Bronchial epithelial cell (primary cell): ENCODE measurements at places on chromosomes 16 and 17. TPM values are rescaled to one million over a fixed set of nuclear protein-coding genes. Genes with fewer than 3 reads are reported as not detected.

DNA sequence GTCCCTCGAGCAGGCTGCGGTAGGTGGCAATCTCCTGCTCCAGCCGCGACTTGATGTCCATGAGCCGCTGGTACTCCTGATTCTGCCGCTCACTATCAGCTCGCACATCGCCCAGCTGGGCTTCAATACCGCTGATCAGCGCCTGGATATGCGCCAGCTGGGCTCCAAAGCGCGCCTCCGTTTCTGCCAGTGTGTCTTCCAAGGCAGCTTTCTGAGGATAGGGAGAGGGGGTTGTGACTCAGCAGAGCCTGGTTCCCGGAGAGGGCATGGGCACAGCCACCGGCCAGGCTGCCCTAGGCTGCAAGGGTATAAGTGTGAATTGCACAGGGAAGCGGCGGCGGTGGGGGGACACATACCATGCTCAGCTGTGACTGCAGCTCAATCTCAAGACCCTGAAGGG, 4.3 kb downstream of the KRT19 start:
- peak; percentile 63 for DNase-seq

DNA sequence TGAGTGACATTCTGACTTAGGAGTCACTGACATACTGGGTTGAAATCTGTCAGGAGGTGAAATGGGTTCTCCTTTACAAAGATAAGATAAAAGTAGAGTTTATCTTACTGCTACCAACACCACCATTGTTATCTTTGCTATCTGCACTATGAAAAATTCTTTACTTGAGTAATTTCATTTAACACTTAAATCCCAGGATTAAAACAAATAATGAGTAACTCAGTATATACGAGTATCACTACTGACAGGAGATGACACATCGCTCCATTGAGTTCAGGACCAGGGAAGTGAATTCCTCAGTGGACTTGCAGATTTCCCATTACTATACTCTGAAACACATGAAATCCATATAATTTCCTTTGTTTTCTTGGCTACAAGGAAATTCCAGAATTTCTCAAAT, 242.1 kb upstream of the NLRP1 start:
- peak; percentile 92 for DNase-seq

- DNase-seq = peak; percentile 64
Measured at GRCh38 chr17:75845058-75845711, 981 bp upstream of the UNC13D start.

GRCh38 chr16:57025941-57026777, 36.8 kb downstream of the NLRC5 start:
- no peak for DNase-seq

GRCh38 chr17:19317359-19318095, 45.0 kb downstream of the B9D1 start:
- no peak for DNase-seq

GRCh38 chr17:48261297-48261880, 153.8 kb downstream of the SNX11 start:
- no peak for DNase-seq

DNA sequence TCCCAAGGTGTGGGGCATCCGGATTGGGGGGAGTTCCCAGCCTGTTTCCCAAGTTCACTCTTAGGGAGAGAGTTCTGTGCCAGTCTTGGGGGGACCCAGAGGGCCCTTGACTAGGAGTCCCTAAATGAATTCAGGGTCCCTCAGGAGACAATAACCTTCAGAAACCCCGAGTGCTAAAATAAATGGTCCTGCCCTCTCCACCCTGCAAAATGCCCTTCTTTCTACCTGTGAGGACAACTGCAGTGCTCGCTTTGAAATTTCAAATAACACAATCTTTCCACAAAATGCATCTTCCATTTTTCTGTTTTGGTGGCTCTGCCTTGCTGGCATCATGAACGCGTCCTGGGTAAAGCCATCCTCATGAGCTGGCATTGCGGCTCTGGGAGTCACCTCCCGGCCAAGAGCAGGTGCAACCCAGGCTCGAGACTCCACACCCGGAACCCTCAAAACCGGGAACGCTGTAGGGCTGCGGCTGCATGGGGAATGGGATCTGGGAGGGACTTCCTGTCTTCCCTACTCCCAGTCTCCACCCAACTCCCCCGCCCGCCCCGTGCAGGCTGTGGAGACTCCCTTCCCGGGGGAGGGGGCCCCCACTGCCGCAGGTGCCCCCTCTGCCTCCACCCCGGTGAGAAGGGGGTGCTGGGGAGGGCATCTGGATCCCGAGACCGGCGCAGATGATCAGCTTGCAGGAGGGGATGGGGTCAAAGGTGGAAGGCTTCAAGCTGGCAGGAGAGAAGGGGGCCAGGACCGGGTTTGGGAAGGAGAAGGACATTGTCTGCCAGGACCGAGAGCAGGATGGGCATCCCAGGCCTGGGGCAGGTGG, at the start of gene ZNF205:
Gene ZNF205, plus strand, starts transcription at position 529 of the 823 bp plus-strand sequence. CDS start 845 bp downstream, outside the sequence.
- peak; percentile 59 for DNase-seq

The TSPAN10 gene
- 0.53 and 0.64 TPM in 2 replicates for total RNA-seq

- no peak for DNase-seq
Measured at GRCh38 chr16:61564716-61565115, 471.5 kb downstream of the CDH8 start.

The USP32 gene
- 35.8 and 43.5 TPM in 2 replicates for total RNA-seq

DNA sequence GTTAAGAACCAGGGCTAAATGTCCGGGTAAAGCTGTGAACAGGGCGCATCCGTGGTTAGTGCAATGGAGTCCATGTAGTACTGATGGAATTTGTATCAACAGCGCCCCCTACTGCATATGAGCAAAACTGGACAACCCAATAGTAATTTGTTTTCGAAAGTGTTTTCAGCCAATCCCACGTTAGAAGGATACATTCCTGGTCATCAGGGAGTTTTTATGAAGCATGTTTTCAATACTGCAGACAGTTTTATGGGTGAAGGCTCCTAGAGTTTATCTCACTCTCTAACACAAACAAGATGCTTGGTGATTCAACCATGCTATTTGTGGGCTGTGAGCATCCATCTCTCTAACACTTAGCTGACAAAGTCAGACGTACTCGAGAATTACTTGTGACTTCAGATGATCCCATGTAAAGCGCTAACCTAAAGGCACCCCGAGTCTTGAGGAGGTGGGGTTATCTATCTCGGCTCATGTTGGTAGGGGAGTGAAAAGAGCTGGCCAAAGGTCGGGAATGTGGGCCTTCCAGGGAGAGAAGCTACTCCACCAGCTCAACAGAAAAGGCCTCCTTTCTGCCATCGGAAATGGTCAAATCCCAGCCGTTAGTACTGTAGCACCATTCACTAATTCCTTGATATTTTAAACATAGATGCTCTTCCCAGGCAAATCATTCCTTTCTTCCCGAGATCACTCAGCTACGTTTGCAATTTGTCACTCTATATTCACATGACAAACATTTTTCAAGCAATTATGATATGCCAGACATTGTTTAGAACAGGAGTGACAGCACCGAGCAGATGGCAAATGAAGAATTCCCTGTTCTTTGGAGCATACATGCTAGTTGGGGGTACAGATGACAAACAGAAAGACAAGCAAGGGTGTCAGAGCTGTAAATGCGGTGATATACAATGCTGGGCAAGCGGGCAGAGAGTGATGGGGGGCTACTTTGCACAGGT, 46.9 kb upstream of the HNF1B start:
- peak; percentile 20 for DNase-seq

GRCh38 chr17:45129940-45130680, 2.2 kb downstream of the PLCD3 start:
- DNase-seq = no peak

DNA sequence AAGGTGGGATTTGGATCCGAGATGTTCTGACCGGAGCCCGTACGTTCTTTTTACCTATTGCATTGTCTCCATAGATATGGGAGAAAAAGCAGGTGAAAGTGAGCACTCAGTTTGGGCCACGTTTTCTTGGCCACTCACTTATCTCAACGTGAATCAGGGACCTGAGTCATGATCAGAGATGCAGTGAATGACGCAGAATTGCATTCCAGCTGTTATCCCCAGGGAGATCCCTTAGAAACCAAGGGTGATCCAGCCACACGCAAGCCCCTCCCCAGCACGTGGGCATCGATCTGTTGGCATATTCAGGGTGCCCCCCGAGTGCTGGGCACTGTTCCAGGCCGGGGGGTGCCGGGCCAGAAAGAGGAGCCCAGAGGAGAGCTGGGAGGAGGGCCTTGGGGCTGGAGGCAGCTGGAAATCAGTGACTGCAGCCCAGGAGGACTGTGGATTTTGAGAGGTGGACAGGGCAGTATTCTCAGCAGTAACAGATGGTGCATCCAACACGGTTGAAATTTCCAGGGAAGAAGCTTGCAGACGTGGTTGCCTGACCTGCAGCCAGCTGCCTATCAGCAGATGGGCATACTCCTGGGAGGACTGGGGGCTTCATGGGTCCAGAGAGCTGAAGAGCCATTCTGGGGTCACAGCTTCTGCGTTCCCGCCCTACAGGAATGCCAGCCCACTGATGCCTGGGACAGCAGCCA, 87.2 kb upstream of the CACNG5 start:
- peak; percentile 46 for DNase-seq

GRCh38 chr16:79599837-79600637, 500 bp downstream of the MAF start:
- DNase-seq = no peak

DNA sequence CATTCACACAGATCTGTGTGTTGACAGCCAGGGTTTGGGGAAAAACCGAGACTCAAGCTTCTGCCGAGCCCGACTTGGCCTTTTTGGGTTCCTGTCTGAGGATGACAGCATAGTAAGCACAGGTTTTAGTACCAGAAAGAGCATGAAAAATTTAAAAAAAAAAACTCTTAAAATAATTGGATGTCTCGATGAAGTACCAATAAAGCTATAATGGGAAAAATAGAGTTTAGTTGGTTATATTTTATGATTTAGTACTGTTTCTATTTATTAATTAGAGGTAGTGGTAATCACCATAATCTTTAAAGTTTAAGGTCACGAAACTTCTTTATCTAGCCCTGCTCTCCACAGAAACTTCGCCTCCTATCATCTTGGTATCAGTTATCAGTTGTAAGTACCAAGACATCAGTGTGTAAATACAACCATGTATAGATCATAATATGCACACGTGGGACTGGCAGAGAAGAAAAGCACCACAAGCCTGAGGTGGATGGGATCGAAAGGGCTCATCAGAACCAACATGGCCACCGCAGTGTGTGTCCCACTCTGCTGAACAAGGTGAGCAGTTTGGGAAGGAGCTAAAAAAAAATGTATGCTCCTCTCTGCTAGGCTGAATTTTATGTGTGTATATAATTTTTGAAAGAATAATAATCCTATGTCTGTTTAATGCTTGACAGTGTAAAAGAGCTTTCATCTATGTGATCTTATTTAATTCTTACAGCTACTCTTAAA, 14.4 kb upstream of the EEF2K start:
- DNase-seq = no peak

The GAS2L2 gene
- total RNA-seq = under 0.01 TPM in 1 of 2 replicates, not detected in the other
